ENCODE measurements at places on chromosomes 4 and X.

- no peak for DNase-seq
Measured at GRCh38 chr4:170849969-170850368, 760.2 kb upstream of the AADAT start.

DNA sequence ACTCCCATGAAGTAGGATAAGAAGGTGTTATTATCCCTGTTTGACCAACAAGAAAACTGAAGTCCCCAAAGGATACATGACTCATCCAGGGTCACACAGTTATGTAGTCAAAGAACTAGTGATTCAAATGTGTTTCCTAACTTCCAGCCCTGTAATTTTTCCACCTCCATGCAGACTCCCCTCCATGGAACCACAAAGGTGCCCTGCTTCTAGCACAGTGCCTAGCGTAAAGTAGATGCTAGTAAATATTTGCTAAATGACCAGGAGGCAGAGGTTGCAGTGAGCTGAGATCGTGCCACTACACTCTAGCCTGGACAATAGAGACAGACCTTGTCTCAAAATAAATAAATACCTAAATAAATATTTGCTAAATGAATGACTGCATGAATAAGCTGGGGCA lies 55.8 kb downstream of the FRMPD3 start:
- DNase-seq, result no peak

GRCh38 chr4:167028976-167029375 lies 205.3 kb downstream of the SPOCK3 start:
- DNase-seq, result no peak

GRCh38 chr4:40924096-40924792 lies 174.5 kb downstream of the NSUN7 start:
- peak; percentile 54 for DNase-seq

DNA sequence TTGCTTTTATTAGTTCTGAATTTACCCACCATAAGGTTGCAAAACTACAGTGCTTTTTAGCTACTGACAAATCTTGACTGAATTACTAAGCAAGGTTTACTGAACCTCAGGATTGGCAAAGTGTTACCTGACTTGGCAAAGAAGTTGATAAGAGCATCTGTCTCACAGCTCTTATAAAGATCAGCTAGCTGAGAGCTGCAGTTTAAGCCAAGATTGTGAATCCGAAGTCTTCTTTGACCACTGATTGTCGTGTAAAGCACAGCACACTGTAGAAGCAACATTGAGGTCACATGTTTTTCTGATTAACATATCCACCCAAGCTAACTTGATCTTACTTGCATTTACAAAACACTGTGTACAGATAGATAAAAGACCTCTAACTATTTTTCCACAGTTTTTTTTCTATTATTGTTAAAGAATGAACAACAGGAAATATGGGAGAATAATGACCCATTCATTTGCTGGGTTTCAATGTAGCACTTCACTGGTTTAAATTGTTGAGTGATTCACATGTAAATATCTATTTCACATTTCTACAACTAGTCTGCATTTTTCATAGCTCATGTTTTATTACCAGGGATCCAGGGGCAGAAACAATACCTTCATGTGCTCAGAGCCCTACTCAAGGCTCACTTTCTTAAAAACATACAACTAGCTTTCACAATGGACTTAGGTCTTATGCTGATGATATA lies 54.0 kb downstream of the METTL14 start:
- DNase-seq, result no peak

DNA sequence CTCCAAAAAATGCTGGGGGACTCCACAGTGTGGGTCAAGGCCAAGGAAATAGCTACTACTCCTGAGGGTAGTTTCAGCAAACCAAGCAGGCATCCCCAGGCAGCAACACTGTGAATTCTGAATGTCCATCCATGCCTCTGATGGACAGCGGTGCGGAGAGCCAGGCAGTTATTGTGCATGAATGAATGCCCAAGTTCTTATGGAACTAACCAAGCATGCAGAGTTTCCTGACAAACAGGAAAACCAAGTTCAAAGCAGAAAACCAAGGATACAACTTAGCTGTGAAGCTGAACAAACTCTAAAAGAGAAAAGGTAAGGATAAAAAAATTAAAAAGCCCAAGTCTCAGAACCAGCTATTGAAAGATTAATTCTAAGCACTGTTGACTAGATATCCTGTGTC lies 642.6 kb upstream of the HS3ST1 start:
- no peak for DNase-seq

DNA sequence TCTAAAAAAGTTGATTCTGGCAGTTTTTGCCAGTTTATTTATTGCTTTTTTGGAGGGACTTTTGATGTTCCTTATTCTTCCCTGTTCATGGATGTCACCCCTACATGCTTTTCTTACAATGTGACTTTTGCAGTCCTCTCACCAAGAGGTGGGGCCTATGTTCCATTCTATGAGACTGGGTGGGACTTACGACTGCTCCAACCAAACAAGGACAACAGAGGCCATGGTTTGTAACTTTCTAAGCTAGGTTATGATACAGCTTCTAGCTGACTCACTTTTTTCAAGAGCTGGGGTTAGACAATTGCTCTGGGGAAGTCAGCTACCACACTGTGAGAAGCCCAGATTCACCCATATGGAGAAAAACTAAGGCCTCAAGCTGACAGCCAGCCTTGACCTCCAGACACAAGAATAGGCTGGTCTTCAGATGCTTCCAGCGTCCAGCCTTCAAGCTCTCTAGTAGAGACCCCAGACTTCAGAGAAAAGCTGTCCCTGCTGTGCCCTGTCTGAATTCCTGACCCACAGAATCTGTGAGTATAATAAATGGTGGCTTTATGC lies 39.5 kb downstream of the ENOPH1 start:
- DNase-seq, result no peak

- DNase-seq, result no peak
Measured at GRCh38 chrX:17295791-17296190, 79.2 kb upstream of the NHS start.

GRCh38 chrX:70476934-70477733 lies 32.5 kb downstream of the DLG3 start:
- DNase-seq, result no peak

DNA sequence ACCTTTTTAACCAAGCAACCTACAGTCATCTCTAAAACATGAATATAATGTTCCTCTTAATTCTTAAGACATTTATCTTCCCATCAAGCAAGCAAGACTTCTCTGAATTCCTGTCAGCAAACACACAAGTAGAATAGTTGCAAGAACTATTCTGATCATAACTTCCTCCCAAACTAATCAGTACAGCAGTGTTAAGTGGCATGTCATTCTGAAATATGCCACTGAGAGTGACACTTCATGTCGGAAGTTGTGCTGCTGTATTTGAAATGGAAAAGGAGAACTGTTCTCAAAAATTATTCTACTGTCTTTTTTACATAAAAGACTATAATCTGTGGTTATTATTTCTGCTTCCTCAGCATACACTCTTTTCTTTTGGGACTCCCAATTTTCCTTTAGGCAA lies 546.6 kb downstream of the PCDH18 start:
- DNase-seq, result no peak

DNA sequence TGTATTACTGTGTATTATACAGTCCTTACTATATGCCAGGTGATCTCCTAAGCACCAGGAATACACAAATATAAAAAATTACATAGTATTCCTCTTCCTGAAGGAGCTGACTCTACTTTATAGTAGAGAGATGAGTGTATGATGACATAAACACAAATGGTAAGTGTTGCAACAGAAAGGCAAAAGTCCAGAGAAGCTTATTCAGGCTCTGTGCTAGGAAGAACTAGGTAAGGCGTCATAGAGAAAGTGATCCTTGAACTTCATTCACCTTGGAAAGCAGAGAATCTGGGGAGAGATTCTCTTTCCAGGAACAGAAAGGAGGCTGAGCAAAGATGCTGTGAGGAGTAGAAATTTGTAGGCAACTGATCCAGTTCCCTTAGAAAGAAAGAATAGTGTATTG lies 115.0 kb upstream of the KCNIP4 start:
- DNase-seq, result no peak

GRCh38 chrX:94178145-94178788 lies 504.3 kb downstream of the FAM133A start:
- no peak for DNase-seq

GRCh38 chr4:89298155-89298554 lies 9.4 kb downstream of the GPRIN3 start:
- DNase-seq, result no peak

- no peak for DNase-seq
Measured at GRCh38 chrX:133493366-133493765, 78.1 kb upstream of the GPC4 start.

- no peak for DNase-seq
Measured at GRCh38 chr4:81346719-81347118, 125.0 kb downstream of the RASGEF1B start.

DNA sequence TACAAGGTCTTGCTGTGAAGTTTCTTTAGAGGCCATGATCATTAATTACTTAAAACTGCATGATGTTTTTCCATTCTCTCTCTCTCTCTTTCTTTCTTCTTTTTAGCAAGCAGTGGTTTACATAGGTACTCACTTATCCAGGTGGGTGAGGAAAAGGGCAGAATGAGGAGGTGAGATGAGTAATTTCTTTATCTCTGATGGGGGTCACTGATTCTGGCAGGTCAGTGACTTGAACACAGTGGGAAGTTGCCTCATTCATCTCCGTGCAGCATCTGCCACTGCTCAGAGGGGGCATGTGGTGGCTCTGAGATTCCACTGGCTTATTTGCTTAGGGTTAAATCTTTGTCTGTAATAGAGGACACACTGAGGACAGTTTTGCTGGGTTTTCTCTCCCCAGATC lies 62.6 kb downstream of the FAM114A1 start:
- no peak for DNase-seq

DNA sequence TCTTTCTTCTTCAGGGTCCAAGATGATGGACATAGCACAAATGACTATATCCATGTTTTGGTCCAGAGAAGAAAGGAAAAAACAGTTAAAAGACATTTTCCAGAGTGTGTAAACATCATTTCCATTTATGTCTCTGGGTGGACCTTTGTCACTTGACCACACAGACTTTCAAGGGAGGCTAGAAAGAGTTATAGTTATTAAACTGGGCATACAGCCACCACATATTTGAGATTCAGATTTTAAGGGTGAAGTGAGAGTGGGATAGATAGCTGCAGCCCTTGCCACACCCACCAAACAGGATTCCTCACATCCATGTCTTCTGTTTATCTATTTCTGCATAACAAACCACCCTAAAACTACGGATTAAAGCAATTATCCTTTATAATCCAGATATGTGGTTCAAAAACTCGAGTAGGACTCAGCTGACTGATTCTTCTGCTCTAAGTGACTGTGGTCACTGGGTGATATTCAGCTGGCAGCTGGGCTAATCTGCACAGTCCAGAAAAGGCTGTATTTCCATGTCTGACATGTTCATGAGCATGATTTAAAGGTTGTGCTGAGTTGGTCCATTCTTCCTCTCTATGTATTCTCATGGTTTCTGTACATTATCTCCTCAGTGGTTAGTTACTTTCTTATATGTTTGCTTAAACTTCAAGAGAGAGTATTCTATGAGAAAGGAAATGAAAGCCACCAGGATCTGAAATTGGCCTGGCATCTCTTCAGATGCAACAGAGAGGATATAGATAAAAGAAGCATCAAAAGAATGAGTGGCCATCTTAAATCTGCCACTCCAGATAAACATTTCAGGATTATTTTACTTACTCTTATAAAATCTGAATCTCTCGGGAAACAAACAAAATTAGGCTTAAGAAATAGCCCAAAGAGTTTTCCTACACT lies 459.8 kb upstream of the CTSO start:
- DNase-seq, result no peak

- no peak for DNase-seq
Measured at GRCh38 chr4:7004331-7004730, 38.8 kb upstream of the TADA2B start.

GRCh38 chr4:15501941-15502340 lies 32.3 kb downstream of the CC2D2A start:
- no peak for DNase-seq

GRCh38 chr4:150038335-150039076 lies 39.7 kb upstream of the DCLK2 start:
- no peak for DNase-seq

DNA sequence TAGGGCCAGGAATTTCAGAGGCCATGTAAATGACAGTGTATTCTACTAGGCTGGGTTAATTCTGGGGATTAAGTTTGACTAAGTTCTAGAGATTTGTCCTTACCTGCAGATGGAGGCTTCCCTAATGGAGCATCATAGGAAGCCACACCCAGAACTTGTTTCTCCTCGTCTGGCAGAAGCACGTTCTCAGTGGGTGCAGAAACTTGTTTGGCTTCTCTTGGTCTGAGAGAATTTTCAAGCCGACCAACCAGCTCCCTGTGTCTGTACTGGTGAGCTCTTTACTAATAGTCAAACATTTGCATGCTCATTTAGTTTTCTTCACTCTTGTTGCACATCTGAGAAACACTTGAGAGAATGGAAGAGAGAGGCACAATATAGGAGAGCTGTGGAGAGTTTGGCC lies 907 bp upstream of the ATP10D start:
- no peak for DNase-seq

DNA sequence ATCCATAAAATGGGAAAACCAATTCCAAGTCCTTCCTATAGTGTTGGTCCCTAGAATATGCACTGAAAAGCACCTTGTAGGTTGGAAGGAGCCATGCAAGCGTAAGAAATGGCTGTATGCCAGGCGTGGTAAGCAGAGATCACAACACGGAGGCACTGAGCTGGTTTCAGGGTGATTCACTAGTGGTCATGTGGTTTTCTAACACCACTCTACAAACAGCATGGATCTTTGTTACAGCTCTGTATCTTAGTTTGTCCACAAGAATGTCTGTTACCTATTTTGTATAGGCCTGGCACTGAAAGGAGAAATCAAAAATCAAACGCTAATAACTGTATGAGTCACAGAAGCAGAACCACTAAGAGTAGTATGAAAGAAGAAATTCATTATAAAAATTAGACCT lies 71.9 kb downstream of the MAGEB17 start:
- DNase-seq, result no peak

DNA sequence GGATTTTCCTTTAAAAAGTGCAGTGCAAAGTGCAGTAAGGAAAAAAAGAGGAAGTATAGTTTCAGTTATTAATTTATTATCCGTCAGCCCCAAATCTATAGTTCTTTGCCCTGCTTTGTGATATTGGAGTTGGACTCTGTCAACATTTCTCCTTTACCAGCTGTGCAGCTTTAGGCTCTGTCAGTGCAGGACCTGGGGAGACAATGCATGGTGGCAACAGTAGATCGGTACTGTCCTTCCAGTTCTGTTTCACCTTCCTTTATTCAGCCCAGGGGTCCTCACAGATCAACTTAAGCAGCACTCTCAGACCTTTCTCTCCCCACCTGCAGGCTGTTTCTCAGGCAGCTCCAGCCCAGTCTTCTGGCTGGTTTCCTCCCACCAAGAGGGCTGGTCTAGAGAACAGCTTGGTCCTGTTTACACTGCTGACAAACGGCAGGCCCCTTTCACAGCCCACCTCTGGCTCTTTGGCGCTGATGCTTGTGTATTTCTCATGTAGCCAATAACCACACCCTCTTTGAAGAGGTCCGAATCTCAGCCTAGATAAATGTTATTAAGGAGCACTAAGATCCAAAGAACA lies 71.6 kb downstream of the MCUB start:
- DNase-seq, result no peak

DNA sequence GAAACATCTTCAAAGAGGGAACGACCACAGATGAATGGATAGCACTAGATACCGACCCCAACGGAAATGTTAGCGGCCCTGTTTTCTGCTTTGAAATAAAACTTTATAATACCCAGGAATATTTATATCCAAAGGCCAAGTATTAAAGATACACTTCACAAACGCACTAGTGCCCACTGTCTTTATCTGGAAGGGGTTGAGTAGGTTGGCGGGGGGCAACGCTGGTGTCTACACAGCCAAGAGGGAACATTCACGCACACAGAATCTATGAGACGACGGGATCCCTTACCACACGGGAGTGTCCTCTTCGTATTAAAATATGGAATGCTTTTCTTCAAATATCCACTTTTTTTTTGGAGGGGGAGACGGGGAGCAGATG lies 3.3 kb downstream of the HAND2 start:
- DNase-seq, result no peak

- no peak for DNase-seq
Measured at GRCh38 chrX:39630344-39630743, 467.4 kb downstream of the BCOR start.
